Smooth muscle cell of the pulmonary artery (primary cell): ENCODE measurements at places on chromosomes 1 and 21. TPM values are rescaled to one million over a fixed set of nuclear protein-coding genes. Genes with fewer than 3 reads are reported as not detected.

Gene EDARADD
- 0.07 TPM in 1 of 2 replicates, not detected in the other for total RNA-seq

Gene AMPD1
- not detected in 2 replicates for total RNA-seq

Gene COL8A2
- total RNA-seq = 6.6 and 13.8 TPM in 2 replicates

Gene SOX13
- 7.6 and 7.9 TPM in 2 replicates for total RNA-seq

Gene GUCA2A
- total RNA-seq = not detected in 2 replicates

Gene NKAIN1
- 0.26 and 0.40 TPM in 2 replicates for total RNA-seq

Gene GJA9
- total RNA-seq = 0.07 TPM in 1 of 2 replicates, not detected in the other

Gene NR1I3
- not detected in 2 replicates for total RNA-seq

Gene TP73
- total RNA-seq = 0.07 TPM in 1 of 2 replicates, not detected in the other

Gene SNX7
- total RNA-seq = 29.2 and 37.7 TPM in 2 replicates

Gene RNF2
- total RNA-seq = 27.4 and 44.3 TPM in 2 replicates

Gene OR2M3
- total RNA-seq = not detected in 2 replicates

Gene SPRR2A
- total RNA-seq = not detected in 2 replicates

Gene S100A7A
- not detected in 2 replicates for total RNA-seq

Gene RHOC
- total RNA-seq = 360 and 387 TPM in 2 replicates

Gene FBLIM1
- total RNA-seq = 121 and 208 TPM in 2 replicates

Gene OR2G6
- not detected in 2 replicates for total RNA-seq

Gene UBL4B
- not detected in 2 replicates for total RNA-seq

Gene PTPN7
- not detected in 2 replicates for total RNA-seq

Gene ADGRL4
- total RNA-seq = 34.7 and 58.7 TPM in 2 replicates

Gene TACSTD2
- 0.13 and 0.26 TPM in 2 replicates for total RNA-seq

Gene SYT2
- total RNA-seq = under 0.01 TPM in 1 of 2 replicates, not detected in the other

Gene DHX9
- 96.3 and 114 TPM in 2 replicates for total RNA-seq

Gene AUNIP
- 0.30 and 0.78 TPM in 2 replicates for total RNA-seq

Gene RPE65
- total RNA-seq = not detected in 2 replicates

Gene KIF26B
- total RNA-seq = 18.3 and 27.0 TPM in 2 replicates

Gene HSF2BP
- total RNA-seq = 1.3 and 2.8 TPM in 2 replicates

Gene PCSK9
- total RNA-seq = 0.85 and 2.5 TPM in 2 replicates

Gene ZNF691
- 7.8 and 8.1 TPM in 2 replicates for total RNA-seq

Gene FAM229A
- total RNA-seq = 0.98 and 1.1 TPM in 2 replicates

Gene MCOLN3
- total RNA-seq = 0.72 and 0.73 TPM in 2 replicates

Gene OBSCN
- total RNA-seq = 5.8 and 6.8 TPM in 2 replicates

Gene GNAT2
- 0.30 and 0.33 TPM in 2 replicates for total RNA-seq

Gene FCRL5
- not detected in 2 replicates for total RNA-seq

Gene LRIG2
- total RNA-seq = 16.1 and 17.8 TPM in 2 replicates

Gene TTC39A
- total RNA-seq = 1.6 and 2.0 TPM in 2 replicates

Gene MAEL
- total RNA-seq = 0.07 TPM in 1 of 2 replicates, not detected in the other

Gene ATAD3C
- total RNA-seq = 0.40 TPM in 1 of 2 replicates, not detected in the other

Gene KCNJ15
- total RNA-seq = 0.53 and 2.4 TPM in 2 replicates

Gene OLFML2B
- 2.2 and 19.4 TPM in 2 replicates for total RNA-seq

Gene IGSF5
- total RNA-seq = not detected in 2 replicates

Gene FCGR3B
- total RNA-seq = not detected in 2 replicates

Gene PGLYRP4
- total RNA-seq = not detected in 2 replicates

Gene TCHHL1
- total RNA-seq = not detected in 2 replicates

Gene FAM3B
- total RNA-seq = not detected in 2 replicates

Gene CGN
- 0.13 TPM in 1 of 2 replicates, not detected in the other for total RNA-seq

Gene SLC45A3
- total RNA-seq = 3.7 and 4.3 TPM in 2 replicates

Gene SPRR3
- not detected in 2 replicates for total RNA-seq

Gene EXTL1
- 0.20 and 0.33 TPM in 2 replicates for total RNA-seq

Gene TDRD5
- total RNA-seq = not detected in 2 replicates

Gene ADORA1
- 0.65 and 0.96 TPM in 2 replicates for total RNA-seq

Gene TMCO2
- total RNA-seq = 0.20 TPM in 1 of 2 replicates, not detected in the other

Gene TMEM53
- total RNA-seq = 4.3 and 6.3 TPM in 2 replicates
